Stimulated activated CD8-positive, alpha-beta memory T cell treated with anti-CD3 and anti-CD28 coated beads, Interleukin-7, amount 100 ng/mL, for 1 hour (primary cell): ENCODE measurements at places on chromosomes 6 and 20.

DNA sequence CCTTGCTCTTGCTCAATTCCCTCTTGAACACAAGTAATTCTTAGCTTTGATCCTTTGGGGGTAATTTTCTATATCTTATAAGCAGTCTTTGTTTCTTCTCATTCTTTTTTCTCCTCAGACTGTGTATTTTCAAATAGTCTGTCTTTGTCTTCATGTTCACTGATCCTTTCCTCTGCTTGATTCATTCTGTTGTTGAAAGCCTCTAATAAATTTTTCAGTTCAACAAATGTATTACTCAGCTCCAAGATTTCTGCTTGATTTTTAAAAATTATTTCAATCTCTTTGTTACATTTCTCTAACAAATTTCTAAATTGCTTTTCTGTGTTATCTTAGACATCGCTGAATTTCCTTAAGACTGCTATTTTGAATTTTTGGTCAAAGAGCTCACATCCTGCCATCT lies 11.5 kb downstream of the RSPH3 start:
- no peak for DNase-seq

GRCh38 chr20:44683263-44684046 lies 31.7 kb upstream of the CCN5 start:
- peak; percentile 5 for DNase-seq

DNA sequence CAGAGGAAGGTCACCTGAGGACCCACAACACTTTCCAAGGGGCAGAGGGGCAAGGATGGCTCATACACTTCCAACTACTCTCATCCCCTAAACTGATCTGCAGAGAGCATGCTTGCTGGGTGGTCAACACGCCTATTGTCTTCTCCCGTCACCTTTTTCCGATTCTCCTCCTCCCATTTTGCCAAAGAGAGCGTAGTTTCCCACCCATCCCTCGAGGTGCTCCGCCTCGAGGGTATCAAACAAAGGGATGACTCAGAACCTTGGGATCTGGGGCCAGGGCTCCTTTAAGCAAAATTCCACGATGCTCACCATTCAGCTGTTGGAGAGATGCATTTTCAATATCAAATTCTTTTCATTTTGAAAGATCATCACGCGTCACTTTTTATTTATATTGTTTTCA lies 507.5 kb upstream of the SULF2 start:
- no peak for DNase-seq

DNA sequence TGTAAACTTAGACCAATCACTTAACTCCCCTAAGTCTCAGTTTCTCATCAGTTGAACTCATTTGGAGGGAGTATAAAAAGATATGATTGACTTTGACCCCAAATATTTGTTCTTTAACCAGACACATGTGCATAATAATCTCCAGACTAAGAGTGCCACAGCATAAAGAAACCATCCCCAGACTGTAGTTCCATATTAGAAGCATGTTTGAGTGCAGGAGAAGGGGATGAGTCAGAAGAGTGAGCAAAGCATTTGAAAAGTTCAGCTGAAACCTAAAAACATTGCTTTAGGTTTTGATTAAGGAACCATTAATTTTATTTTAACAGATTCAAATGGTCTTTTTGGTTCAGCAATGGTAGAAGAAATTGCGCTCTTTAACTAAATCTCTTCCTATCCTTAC lies 654.8 kb downstream of the UTRN start:
- DNase-seq, result no peak
